ENCODE measurements at places on chromosomes 3 and 15.

DNA sequence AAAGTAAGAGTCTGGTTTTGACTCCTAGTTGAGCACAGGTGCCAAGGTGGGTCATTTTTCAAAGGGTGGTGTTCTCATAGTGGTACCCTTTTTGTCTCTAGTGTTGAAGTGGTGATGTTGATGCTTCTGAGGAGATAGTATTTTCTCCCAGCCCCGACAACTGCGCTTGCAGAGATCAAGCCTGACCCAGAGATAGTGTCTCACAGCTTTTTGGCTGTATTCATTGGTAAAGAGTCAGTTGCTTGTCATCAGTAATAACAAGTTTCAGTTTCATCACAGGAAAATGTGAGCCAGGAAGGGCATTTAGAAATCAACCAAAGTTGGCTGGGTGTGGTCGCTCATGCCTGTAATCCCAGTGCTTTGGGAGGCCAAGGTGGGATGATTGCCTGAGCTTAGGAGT lies 139.3 kb downstream of the NFKBIZ start:
- no peak for DNase-seq

- DNase-seq, result no peak
Measured at GRCh38 chr3:64158334-64158733, 66.9 kb downstream of the PRICKLE2 start.

- DNase-seq, result no peak
Measured at GRCh38 chr15:78193731-78194567, 40.4 kb downstream of the ACSBG1 start.

DNA sequence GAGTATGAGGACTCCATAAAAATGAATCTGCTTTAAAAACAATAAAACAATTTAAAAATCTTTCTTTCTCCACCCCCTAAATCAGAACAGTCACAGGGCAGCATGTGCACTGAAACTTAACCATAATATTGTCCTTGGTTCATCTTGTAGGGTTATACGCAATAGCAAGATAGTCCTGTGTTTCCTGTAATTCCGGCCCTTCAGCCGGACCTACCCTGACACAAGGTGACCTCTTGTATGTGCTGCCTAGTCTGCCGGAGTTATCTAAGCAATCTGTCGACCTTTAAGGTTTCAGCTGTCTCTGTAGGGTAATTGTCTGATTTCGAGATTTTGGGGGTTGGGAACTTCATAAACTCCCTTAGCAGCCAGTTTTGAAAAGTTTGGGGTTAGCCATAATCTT lies 99.9 kb downstream of the DHX36 start:
- DNase-seq, result no peak

- DNase-seq, result no peak
Measured at GRCh38 chr3:100941451-100941850, 51.8 kb downstream of the ABI3BP start.

DNA sequence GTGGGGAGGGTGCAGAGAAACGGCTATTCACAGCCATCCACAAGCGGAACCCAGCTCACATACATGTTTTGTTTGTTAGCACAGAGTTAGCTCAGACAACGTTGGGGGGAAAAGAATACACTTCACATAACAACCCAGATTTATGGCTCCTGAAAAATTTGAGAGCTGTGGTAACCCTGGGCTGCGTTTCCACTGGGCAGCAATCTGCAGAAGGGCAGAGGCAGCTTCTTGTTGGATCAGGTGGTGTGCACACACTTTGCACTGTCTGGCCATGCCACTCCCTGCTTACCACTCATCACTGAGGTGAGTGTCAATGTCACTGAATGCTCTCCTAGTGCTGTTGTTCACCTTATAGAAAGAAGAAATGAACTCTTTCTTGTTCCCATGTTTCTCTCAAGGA lies 299.8 kb upstream of the SOX14 start:
- DNase-seq, result no peak

- DNase-seq, result no peak
Measured at GRCh38 chr15:25670621-25671020, 192.5 kb downstream of the ATP10A start.

- DNase-seq, result no peak
Measured at GRCh38 chr3:157238457-157238856, 78.5 kb upstream of the CCNL1 start.

DNA sequence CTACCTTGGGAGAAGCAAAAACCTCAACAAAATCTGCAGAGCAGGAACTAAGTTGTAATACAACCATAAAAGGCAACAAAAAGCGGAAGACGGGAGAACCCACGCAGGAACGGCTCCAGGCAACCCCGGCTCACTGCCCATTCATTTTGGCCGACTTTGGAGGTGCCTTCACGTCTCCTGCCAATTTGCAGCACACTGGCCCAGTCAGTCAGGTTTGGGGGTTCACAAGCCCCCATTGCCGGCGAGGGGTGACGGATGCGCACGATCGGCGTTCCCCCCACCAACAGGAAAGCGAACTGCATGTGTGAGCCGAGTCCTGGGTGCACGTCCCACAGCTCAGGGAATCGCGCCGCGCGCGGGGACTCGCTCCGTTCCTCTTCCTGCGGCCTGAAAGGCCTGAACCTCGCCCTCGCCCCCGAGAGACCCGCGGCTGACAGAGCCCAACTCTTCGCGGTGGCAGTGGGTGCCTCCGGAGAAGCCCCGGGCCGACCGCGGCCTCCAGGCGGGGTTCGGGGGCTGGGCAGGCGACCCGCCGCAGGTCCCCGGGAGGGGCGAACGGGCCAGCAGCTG lies 463 bp downstream of the TERC start:
- peak; percentile 85 for DNase-seq

DNA sequence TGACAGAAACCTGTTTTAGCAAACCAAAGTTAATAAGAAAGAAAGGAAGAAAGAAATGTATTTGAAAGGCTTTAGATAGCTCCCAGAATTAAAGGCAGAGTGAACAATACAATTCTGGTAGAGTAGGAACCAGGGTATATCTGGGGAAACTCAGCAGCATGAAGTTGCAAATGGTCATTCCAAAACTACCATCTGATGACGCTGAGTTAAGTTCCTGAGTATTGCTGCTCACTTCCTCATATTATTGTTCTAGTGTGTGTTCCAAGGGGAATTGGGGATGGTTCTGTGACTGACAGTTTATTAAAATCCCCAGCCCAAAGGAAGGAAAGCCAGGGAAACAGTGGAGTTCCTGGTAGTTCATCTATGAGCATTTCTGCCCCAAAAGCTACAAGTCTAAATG lies 88.3 kb upstream of the FRMD4B start:
- no peak for DNase-seq

- no peak for DNase-seq
Measured at GRCh38 chr15:69830876-69831275, 266.8 kb downstream of the TLE3 start.

GRCh38 chr3:161244538-161244937 lies 23.4 kb downstream of the NMD3 start:
- no peak for DNase-seq

DNA sequence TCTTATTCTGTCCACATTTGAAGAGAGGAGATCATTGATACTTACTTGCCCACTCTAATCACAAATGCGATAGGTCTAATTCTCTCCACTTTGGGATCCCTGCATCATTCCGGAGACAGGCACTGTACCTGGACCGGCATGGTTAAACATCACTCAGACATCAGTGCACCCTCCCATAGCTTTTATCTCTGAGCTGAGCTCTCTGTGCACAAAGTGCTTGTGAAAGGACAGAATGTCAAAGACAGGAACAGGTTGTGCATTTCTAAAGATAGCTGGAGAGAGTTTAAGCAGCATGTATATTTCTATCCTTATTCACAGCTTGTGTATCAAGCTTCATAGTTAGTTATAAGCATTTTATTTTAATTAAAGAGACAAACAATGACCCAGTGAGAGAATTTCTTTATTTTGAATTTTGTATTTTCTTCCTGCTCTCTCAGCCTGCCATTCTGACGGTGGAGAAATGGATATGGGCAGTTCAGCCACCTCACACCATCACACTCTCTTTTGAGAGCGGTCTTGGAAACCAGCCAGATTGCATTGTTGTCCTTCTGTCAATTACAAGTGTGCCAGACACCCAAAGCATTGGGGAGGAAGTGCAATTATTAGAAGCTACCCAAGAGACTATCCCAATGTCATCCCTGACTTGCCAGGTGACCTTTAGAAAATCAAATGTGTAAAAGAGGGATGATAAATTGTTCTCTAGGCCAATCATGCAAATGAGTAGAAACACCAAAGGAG lies 65.2 kb upstream of the CHL1 start:
- DNase-seq, result no peak

DNA sequence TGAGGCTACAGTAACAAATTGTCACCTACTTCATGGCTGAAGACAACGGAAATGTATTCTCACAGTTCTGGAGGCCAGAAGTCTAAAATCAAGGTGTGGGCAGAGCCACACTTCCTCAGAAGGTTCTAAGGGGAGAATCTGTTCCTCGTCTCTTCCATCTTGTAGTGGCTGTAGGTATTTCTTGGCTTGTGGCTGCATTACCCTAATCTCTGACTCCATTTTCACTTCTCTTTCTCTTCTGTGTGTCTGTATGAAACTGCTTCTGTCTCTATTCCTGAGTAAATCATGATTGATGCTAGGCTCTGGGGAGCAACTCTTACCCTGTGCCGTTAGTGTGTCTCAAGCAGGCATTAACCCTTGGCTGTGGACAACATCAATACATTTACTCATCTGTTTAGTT lies 164.7 kb downstream of the SQOR start:
- DNase-seq, result no peak

DNA sequence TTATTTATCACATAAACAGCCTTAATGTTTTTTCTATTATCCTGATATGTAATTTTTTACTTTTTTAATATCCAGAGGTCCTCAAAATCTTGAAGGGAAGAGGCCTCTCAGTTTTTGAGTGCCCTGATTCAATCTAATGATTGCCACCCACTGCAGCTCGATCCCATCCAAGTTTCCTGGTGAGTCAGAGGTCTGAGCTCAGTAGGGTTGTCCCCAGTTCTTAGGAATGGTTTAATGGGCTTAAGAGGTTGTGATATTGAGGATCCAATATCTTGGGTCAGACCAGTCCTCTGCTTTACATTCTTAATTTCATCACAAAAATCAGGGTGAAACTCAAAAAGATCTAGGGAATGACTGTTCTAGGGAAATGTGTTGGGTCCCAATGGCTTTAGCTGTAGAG lies 238.5 kb downstream of the NSUN3 start:
- no peak for DNase-seq

GRCh38 chr15:46710401-46710960 lies 1006.8 kb upstream of the SEMA6D start:
- DNase-seq, result no peak

- no peak for DNase-seq
Measured at GRCh38 chr15:74983725-74984231, 11.6 kb upstream of the SCAMP5 start.

DNA sequence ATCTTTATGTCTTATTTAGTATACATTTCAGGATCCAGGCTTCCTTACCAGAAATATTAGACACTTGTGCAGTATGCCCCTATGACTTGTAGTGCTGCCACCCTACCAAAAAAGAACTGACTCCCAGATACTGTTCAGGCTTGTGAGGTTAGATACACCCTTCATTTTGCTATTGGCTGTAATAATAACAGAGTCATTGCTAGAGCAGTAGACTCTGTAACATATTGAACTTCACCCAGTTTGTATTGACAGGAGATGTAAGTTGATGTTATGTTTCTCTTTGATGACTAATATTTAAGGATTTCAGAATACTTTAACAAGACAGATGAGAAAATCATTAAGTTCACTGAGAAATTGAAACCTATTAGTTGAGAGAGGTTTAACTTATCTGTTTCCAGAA lies 32.9 kb downstream of the RNF111 start:
- no peak for DNase-seq

DNA sequence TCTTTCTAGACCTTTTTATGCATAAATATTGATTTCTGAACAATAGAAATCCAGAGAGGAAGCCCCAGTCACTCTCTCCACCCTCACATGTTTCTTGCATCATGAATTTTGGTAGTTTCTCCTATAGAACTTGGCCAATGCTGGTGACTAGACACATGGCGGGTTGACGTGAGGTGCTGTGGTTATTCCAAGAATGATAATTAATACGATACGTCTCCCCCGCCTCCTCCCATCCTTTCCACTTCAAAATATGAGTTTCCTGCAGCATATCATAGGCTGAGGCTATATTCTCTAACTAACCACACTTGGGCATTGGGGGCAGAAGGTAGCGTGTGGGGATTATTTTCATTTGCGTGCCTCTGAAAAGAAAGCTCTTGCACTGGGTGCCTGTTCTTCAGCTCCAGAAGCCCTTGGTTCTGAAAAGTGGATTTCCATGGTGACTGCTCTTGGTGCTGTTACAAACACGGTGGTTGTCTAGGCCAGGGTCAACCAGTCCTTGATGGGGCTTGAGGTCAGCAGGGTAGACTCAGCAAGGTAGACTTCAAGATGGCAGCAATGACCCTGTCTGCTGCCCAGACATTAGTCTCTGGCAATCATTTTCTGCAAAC lies 5.3 kb downstream of the TNFSF10 start:
- DNase-seq, result peak; percentile 93

DNA sequence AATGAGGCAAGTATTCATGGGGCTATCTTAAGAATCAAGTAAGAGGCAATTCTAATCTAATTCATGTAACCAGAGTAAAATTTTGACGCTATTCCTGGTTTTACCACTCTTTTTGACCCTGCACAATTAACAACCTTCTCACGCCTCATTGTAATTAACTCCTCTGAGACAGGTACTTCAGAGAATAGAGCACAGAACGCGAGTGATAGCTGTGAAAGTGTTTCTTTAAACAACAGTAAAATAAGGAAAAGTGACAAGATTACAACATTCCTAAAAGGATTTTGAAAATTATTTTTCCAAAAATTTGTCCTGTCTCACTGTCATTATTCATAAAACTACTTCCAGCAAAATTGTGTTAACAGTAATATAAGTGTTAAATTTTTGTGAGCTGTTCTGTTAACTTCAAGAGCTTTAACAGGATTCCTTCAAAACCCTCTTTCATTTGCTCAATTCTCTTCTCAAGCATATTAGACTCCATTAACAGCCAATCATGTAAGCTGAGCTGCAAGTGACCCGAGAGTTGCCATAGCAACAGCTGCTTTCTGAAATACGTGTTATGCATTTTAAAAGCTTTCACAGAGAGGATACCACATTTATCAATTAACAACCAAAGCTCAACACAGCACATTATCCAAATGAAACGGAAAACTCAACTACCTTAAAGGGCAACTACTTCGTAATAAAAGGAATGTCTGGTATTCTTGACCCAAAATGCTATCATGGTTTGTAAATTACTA lies 93.1 kb downstream of the STAG1 start:
- DNase-seq, result no peak

DNA sequence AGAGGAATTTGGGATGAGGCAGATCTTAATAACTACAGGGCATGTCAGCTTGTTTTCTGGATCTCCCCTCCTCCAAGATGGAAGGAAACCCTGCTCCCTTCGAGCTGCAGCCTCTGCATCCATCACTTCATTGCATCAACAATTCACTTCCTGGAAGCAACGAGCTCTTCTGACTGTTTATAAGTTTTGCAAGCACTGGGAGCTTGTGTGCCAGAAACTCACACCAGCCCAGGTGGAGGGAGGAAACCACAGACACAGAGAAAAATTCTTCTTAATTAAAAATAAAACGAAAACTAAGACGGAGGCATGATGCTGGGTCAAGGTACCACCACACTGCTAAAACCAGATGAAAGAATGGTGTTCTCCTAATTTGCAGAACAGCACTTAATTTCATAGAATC lies 10.6 kb downstream of the LRIG1 start:
- no peak for DNase-seq

Measured in KBM-7 (cell line).